Natural killer cell (primary cell): ENCODE measurements at places on chromosomes 6 and 20.
A peak's percentile ranks its signal among the peaks of the same experiment; 100 is the strongest.

DNA sequence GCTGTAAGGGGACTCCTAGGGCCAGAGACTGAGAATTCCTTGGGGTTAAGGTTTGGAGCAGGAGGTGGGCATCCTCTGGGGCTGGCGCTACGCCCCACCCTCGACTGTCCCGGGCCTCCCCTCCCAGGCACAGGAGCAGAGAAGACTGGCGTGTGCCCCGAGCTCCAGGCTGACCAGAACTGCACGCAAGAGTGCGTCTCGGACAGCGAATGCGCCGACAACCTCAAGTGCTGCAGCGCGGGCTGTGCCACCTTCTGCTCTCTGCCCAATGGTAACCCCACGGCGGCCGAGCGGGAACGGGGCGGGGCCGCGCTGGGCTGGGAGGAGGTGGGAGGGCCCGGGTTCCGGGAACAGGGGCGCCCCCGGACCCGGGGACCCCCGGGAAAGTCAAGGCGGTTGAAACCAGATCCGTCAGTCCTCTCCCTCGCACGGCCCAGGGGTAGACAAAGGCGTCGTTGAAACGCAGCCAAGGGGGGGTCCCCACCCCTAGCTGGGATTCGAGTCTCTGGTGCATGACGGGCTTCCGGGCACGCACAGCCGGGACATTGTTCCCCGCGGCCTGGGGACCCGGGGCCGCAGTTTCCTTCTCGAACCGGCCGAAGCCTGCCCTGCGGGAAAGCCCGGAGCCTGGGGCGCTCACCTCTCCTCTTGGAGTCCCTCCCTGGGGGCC is 844 bp downstream of the WFDC2 start:
- DNase-seq: no peak

DNA sequence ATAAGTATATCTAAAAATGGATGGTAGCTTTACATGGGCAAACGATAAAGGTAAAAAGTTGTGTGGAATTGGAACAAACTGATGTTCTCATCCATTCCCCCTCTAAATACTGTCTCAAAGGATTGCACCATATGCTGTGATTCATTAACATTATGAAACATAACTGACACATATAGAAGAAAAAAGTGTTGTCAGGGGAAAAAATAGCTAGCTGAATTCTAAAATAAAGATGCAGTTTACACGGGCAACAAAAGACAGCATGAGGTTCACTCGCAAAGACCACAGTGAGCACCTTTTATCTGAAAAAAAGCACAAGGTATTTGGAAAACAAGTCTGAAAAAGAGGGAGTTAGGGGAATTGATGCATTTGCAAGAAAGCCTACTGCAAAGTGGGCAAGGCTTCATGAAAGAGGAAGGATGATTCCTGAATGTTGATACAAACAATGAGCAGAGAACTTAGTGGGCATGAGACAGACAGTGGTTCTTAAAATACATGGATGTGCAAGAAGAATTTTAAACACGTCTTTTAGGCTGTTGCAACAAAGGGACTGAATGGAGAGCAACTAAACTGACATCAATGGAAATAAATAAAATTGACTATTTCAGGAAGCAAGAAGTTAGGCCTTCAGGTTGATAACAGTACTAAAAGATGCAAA is 280.9 kb downstream of the KIF16B start:
- no peak for DNase-seq

GRCh38 chr20:37816726-37817125 is 86.2 kb upstream of the VSTM2L start:
- DNase-seq: no peak

DNA sequence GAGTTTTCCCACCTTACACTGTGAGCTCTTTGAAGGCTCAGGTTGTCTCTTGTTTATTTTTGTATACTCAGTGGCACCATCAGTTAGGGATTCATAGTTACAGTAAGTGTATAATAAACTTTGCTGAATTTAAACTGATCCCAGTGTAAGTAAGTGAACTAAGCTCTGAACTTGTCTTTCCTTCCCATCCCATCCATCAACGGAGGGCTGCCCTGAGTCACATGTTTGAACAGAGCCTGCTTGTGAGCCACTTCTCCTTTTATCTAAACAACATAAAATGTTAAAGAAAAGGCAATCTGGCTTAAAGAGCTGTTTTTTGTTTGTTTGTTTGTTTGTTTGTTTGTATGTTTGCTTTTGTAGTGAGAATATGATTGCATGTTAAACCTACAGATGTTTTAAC is 185.7 kb upstream of the MARCKS start:
- no peak for DNase-seq

DNA sequence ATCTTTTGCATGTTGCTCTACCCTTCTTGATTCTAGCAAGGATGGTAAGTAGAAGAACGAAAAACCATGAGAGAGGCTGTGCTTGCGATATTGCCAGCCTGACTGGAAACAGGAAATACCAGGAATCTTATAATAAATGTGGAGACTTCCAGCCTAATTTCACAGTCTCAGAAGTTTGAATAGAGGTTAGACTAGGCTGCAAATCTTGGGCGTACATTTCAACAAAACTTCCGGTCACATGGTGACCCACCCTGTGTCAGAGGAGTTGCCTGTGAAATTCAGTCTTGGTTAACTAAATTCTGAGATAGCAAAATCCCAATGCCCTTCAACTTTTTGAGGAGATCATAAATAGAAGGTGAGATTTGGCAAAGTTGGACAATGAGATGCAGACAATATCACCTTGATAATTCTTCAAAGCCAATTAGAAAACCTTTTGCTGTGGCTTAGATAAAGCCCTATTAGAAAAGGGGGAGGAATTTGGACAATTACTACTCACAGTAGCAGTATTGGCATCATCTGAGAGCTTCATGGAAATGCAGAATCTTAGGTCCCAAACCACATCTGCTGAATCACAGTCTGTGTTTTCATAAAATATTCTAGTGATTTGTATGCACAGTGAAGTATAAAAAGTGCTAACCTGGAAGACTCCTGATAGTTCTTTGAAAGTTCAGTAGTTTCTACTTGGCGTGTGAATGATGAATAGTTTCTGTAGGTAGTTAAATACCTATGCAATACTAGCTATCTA is 262.0 kb upstream of the JAG1 start:
- DNase-seq: no peak

GRCh38 chr6:99471638-99472037 is 43.6 kb downstream of the USP45 start:
- DNase-seq: no peak

GRCh38 chr6:107870381-107870780 is 46.3 kb upstream of the SCML4 start:
- DNase-seq: no peak

GRCh38 chr6:113848280-113848679 is 8.9 kb upstream of the MARCKS start:
- no peak for DNase-seq

GRCh38 chr6:4907602-4908001 is 96.2 kb downstream of the RPP40 start:
- DNase-seq: no peak

DNA sequence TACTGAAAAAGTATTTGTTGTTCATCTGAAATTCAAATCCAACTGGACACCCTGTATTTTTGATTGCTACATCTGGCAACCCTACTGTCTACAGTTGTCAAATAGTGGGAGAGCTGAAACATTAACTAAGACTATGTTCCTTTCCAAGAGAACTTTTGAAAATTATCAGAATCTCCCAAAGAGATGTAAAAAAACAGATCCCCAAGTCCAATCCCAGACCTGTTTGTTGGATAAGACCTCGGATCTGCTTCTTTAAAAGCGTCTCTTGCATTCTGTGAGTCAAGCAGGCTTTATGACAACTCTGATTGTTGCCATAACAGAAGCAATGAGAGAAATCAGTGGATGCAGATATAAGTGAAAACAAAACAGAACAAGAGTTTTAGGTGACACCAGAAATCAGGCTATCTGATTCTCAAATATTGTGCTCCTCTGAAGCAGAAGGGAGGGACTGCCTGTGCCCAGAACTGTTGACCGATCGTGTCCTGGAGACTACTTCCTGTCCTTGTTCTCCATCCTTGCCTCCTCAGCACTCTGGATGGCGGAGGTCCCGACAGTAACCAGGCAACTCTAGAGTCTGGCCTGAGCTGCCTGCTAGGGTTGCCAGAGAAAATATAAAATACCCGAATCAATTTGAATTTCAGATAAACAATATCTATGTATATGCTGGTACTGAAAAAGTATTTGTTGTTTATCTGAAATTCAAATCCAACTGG is 853.8 kb downstream of the MAFB start:
- DNase-seq: no peak

DNA sequence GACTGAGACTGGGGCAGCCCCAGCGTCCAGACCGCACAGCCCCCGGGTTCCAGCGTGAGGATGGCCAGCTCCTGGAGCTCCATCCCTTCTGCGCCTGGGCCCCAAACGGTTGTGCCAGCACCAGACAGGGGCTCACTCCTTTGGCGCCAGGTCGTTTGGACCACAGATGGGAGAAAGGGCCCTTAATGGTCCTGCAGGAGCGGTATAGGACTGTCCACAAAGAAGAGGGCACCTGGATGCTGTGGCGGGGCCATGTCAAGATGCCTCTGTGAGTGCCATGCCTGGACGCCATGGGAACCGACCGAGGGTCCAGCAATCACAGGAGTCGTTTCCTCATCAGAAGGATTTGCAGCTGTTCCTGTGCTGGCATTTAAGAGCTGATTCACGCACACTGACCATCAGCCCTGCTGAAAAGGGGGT is 82.7 kb downstream of the DLL1 start:
- DNase-seq: no peak

GRCh38 chr6:134880487-134881190 is 69.3 kb downstream of the ALDH8A1 start:
- DNase-seq: no peak

DNA sequence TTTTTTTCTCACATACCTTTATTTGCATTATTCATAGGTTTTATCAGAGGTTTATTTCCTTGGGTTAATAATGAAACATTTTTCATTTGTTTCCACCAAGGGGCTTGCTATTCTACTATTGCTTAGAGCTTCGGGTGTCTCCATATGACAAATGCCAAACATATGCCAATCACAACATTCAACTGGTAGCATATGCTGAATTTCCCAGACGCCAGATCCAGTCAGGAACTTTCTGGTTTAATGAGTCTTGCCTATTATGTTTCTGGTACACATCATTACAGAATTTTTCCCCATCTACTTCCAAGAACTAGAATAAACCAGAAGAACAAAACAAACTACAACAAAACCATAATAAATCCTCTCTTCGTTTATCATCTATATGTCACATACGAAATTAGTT is 180.7 kb downstream of the PRKN start:
- no peak for DNase-seq

- DNase-seq: no peak
These were observed 1729.5 kb downstream of the GRIK2 start for GRCh38 chr6:103122766-103123601.

- no peak for DNase-seq
These were observed 160.8 kb downstream of the COL9A1 start for GRCh38 chr6:70142034-70142433.

DNA sequence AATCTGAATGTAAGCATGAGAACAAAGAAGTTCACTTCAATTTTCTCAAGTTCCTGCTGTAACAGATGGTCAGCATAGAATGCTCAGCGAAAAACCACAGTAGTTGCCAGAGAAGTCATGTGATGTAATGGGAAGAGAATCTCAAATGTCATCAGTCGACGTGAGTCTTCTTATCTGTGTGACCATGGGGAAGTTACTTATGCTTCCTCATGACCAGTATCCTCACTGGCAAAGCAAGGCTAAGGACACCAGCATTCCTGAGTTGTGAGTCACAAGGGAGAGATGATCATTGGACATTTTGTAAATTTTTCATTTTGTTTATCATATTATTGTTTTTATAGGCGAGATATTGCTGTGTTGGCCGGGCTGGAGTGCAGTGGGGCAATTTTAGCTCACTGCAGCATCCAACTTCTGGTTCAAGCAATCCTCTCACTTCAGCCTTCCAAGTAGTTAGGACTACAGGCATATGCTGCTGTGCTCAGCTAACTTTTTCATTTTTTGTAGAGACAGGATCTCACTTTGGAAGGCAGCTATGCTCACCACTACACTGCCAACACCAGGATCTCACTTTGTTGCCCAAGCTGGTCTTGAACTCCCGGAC is 21.9 kb downstream of the SGK1 start:
- DNase-seq: no peak

GRCh38 chr6:36576578-36576977 is 17.6 kb upstream of the SRSF3 start:
- DNase-seq: no peak

GRCh38 chr6:101296169-101296960 is 97.1 kb upstream of the GRIK2 start:
- DNase-seq: no peak

- no peak for DNase-seq
These were observed 98.5 kb downstream of the INSM1 start for GRCh38 chr20:20466341-20466879.

DNA sequence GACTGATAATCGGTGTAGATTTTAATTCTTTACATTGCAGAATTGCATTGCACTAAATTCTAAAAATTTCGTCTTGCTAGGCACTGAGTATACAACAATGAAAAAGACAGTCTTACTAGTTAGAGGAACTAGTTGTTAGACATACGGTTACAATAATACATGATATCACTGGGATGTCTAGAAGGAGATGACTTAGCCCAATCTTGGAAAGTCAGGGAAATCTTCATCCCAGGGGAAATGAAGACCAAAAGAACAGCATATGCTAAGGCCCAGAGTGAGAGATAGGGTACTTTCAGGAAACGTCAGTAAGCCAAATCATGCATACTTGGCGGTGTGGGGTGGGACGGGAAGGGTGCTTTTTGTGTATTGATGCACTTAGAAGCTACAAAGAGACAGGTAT is 901 bp downstream of the CEP57L1 start:
- peak; percentile 19 for DNase-seq

- no peak for DNase-seq
These were observed 17.4 kb downstream of the CNBD2 start for GRCh38 chr20:35985806-35986205.

- DNase-seq: peak; percentile 35
These were observed 40.6 kb downstream of the TOX2 start for GRCh38 chr20:43955062-43955749.

GRCh38 chr6:108952776-108953486 is 104.7 kb downstream of the ARMC2 start:
- DNase-seq: no peak

DNA sequence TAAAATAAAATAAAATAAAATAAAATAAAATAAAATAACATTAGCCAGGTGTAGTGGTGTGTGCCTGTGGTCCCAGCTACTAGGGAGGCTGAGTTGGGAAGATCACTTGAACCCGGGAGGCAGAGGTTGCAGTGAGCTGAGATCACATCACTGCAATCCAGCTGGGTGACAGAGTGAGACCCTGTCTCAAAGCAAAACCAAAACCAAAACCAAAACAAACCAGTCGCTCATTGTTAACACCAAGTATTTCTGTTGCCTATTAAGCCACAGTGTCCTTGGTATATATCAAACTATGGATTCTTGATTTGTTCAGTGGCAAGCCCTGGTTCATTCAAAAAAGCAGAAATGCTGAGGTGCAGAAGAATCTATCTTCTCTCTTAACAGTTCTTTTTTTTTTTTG is 65.7 kb downstream of the PYGB start:
- DNase-seq: no peak
